ENCODE measurements at places on chromosomes 5 and 9.

DNA sequence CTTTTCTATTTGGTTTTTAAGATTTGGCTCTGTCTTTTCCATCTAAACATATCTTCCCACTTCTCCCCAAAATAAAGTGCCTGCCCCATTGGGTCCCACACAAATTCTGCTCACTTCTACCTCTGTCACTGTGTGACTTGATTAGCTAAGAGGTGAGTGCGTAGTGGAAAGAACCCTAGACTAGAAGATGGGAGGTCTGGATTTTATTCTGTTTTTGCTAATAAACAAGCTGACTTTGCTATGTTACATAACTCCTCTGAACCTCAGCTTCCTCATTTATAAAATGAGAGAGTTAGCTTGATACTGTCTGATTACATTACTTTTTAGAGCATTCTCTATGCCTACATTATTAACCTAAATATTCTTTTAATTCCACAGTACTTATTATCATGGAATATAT is 51.3 kb upstream of the PTGER4 start:
- no peak for DNase-seq

GRCh38 chr5:14142202-14142826 is 828 bp upstream of the TRIO start:
- no peak for DNase-seq

- no peak for DNase-seq
Measured at GRCh38 chr5:132219981-132220380, 7.7 kb downstream of the P4HA2 start.

DNA sequence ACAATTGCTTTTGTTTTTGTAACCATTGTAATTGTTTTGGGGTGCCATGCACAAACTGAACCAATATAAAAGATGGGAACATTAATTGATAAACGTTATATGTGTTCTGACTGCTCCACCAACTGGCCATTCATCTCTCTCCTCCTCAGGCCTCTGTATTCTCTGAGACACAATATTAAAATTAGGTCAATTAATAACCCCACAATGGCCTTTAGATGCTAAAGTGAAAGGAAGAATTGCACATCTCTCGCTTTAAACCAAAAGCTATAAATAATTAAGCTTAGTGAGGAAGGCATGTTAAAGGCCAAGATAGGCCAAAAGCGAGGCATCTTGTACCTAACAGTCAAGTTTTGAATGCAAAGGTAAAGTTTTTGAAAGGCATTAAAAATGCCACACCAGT is 448.4 kb upstream of the ITGA1 start:
- DNase-seq, result no peak

GRCh38 chr9:37371565-37372464 is 50.7 kb upstream of the GRHPR start:
- no peak for DNase-seq
